Type B pancreatic cell (in vitro differentiated cells): ENCODE measurements at places on chromosomes 1 and 21.

DNA sequence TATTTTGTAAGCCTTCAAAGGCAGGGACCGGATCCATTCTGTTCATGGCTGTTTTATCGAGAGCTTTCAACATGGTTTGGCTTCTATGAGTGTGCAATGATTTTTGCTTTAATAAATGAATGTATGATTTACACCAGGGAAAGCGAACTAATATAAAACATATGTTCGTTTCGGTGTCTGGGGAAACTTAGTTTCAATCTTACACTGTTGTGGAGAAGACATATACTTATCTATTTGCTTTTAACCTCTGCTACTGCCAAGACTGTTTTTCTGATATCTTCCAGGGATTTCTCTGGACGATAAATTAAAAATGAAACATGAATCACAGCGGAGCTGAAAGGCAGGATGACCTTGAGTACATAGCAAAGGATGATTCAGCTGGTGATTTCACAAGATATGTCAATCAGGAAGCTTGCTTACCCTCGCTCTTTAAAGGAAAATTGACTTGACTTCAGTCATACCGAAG, 14.7 kb upstream of the CYYR1 start:
- no peak for DNase-seq

- DNase-seq, result no peak
Measured at GRCh38 chr1:7252411-7253117, 467.3 kb downstream of the CAMTA1 start.

GRCh38 chr1:207499573-207499972, 3.6 kb downstream of the CR1 start:
- no peak for DNase-seq

GRCh38 chr21:42381347-42381984, 14.4 kb downstream of the TMPRSS3 start:
- no peak for DNase-seq

DNA sequence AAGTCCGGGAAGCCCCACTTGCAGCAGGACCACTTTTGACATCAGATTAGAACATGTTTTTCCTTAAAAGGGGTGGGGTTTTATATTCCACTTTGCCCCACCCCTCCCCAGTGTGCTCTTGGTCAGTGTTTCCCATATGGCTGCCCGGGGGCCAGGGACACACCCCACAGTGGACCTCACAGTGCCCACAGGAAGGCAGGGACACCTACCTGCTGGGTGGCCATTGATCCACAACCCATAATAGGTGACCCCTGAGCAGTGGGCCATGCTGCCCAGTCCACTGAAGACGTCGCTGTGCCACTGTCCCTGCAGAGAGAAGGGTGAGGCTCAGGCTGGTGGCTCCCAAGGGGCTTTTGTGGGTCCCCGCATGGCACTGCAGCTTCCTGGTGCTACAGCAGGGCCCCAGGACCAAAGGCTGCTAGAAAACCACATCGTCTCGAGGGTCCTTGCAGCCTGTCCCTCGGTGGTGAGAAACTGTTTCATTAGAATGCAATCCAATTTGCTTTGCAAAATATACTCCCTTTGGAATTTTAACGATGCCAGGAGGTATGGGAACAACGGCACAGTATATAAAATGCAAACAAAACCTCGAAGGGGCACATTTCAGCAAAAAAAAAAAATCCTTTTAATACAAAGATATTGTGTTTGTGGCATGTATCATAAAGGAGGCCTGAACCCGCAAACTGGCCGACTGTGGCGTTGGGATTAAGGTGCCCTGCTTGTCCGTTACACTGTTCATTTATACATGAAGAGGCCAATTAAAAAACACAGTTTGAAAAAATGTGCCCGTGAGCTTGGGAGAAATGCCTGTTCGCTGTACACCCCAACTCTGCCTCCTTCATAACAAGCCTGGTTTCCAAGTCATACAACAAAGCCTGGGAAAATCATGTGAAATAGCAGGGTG, 16.9 kb downstream of the MORN1 start:
- no peak for DNase-seq

DNA sequence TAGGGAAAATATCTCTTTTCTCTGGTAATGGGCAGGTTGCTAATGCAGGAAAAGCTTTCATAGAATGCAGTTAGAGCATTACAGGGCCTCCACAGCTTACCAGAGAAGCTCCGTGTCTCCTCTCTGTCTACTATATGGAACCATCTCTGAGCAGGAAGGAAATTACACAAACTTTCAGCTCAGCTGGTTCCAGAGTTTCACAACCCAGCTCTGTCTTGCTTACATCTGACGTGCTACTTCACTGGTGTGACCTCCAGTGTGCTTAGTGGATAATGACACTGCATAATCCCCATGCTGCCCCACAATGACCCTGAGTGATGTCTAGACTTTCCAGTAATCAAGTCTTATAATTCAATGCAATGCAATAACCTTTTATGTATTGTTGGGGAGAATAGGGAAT, 4.3 kb upstream of the FGGY start:
- DNase-seq, result no peak

GRCh38 chr1:79325705-79326104, 319.2 kb upstream of the ADGRL4 start:
- DNase-seq, result no peak

- DNase-seq, result no peak
Measured at GRCh38 chr21:29775462-29775861, 164.3 kb downstream of the GRIK1 start.

- DNase-seq, result no peak
Measured at GRCh38 chr1:183871142-183871541, 66.2 kb downstream of the RGL1 start.

DNA sequence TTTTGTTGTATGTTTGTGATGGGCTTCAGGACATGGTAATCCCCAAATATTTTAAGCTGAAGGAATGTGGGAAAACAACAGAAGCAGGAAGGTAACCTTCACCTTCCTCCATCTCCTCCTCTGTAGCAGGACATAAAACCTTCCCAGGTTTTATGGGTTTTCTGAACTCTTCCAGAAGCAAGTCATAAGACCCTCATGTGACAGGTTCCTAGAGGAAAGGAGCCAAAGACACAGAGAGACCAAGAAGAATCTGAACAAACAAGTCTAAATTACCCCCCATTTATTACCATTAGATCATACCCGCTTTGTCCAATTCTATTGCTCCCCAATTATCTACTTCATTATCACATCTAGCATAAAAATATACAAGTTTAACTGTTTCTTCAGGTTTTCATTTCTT, 28.8 kb downstream of the SCMH1 start:
- no peak for DNase-seq
